ENCODE measurements at places on chromosomes 6 and 20.

GRCh38 chr6:117613920-117614560, 11.7 kb upstream of the GOPC start:
- DNase-seq = no peak

- no peak for DNase-seq
Observed at GRCh38 chr6:1586256-1586655, 23.5 kb upstream of the FOXC1 start.

GRCh38 chr20:33829636-33830035, 18.5 kb downstream of the CHMP4B start:
- no peak for DNase-seq

DNA sequence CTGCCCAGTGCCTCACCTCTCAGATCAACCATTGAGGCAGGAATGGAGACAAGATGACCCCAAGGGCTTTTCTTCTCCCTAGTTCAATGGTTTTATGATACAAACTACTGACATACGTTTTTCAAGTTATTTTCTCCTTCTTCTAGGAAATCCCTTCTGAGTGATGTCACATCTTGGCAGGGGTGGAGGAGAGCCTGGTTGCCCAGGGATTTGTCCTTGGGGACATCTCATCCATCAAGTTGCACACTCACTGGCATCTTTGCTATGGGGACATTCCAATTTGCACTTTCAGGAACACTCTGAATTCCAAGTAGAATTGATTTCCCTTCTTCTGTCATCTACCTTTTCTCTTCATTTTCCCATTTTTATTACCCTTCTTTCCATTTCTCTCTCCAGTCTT, 9.9 kb downstream of the ZFP57 start:
- no peak for DNase-seq

GRCh38 chr20:57350081-57350710, 859 bp upstream of the RAE1 start:
- DNase-seq = no peak

- DNase-seq = no peak
Observed at GRCh38 chr6:38391206-38391605, 248.5 kb downstream of the BTBD9 start.

DNA sequence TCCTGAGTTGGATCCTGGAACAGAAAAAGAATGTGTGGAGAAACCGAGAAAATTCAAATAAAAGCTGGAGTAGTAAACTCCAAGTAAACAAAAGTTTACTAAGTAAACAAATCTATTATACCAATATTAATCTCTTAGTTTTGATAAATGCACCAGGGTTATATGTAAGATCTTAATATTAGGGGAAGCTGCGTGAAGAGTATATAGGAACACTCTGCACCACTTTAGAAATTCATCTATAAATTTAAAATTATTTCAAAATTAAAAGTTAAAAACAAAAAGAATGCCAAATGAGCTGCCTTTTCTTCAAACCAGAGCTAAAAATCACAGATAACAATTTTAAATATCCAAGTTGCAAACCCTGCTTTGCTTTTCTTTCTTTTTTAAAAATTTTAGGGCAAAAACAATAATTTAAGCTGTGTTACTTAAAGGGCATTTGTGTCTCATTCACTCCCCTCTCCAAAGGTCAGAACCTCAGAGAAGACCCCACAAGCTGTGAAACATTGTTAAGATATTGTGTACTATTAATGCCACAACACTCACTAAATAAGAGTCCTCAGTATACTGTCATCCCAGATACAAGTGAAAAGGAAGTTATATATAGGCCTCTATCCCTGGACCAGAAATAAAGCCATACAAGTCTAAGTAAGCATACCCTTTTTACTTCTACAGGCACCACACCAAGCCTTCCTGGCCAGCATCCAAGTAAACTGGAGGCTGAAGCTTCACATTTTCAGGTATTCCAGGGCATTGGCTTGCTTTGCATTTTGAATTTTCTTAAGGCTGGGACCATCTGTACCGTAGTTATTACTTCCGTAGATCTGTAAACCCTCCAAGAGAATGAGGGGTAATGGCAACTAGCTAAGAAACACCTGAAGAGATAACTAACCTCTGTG, 7.0 kb downstream of the DNAAF9 start:
- DNase-seq = no peak

DNA sequence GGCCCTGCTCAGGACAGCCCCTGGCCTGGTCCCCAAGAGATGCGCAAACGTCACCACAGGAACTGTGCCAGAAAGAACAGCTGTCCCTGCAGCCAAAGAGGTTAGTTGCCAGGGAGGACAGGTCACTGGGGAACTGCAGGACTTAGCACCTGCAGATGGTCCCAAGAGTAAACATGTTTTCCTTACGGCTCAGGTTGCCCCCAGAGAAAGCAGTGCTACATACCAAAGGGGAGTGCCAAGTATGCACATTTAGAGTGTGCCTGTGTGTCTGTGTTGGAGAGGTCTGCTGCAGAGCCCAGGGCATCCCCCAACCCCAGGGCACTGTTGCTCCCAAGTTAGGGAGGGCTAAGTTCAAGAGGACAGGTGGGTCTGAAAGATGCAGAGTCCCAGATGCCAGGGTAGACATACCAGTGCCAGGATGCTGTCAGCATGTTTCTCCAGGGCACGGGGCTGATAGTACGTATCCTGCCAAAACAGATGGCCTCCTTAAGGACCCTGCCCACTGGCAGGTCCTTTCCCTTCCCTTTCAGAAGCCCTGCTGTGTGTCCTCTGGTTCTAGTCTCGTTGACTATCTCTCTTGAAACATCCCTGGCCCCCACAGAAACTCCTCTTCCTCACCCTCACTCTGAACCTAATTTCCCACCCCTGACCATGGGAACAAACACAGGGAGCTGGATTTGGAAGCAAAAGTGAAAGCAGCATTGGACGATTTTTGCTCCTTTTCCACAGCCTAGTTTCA, 1.3 kb downstream of the ABHD16A start:
- no peak for DNase-seq

DNA sequence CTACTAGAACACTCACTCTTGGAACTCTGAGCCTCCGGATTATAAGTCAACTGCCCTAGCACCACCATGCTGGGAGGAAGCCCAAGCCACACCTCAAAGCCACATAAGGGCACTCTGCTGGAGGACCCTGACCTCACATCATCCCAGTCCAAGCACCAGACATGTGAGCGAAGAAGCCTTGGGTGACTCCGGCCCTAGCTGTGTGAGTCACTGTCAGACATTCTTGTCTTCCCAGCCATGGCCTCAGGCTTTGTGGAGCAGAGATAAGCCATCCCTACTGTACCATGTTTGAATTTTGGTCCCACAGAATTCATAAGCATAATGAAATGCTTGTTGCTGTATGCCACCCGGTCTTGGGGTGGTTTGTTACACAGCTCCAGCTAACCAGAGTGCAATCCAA, 247.7 kb downstream of the SOD2 start:
- no peak for DNase-seq

GRCh38 chr6:69895396-69895795, 29.0 kb downstream of the COL19A1 start:
- DNase-seq = no peak

DNA sequence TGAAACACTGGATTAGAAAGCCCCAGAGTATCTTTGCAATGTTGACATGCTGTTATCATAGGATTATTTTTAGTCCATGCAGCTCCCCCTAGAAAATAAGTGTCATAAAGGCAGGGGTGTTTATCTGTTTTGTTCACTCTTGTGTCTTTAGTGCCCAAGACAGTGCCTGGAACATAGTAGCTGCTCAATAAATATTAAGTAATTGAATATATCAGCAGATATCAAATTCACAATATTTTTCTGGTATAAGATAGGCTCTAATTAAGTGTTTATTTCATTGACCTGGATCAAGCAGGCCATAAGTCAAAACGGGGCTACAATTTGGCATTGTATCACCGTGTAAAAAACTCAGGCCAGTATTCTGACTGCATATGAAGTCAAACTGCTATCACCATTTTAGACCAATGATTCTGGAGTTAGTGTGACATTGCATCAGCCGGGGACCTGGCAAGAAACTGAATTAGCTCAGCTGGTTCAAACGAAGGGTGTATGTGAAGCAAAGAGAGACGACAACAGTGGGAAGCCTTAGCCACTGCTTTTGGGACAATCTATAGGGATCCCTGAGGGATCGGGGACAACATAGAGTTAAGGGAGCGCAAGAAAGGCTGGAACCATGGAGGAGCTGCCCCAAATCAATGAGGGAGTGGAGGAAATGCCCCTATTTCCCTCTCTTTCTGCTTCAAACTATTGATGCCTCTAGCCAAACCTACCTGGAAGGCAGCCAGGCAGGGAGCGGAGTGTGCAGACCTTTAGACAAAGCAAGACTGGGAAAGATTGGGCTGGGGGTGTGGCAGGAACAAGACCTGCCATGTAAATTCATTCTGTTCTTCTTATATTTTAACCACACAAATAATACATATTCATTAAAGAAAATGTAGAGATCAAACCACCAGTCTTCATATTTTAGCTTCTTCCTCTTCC, 112.2 kb downstream of the PLEKHG1 start:
- no peak for DNase-seq

GRCh38 chr6:158487495-158487894, 72.4 kb upstream of the TMEM181 start:
- no peak for DNase-seq

- DNase-seq = no peak
Observed at GRCh38 chr6:27081931-27082330, 165.6 kb upstream of the PRSS16 start.

DNA sequence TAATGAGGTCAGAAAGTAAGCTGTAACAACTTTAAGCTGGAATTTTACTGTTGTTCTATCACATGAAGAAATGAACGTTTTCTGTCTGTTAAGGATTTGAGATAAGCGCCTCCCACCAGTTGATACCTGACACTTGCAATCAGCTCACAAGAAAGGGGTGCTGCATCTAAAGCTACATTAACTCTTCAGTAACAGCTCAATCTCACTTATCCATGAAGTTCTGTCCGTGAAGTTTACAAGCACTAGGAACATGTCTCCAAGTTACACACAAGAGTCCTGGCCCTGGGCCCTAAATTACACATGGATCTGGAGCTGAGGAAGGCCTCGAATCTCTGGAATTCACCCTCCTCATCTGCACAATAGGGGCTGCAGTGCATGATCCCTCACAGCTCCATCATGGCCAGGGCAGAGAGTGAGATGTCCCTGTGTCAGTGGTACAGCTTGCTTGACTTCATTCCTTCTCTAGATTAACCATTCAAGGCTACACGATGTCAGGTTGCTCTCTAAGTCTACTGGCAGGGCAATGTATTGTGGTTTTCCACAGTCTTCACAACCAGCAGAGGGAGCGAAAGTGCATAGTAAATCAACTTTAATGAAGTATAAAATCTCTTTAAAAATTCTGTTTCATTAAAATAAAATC, 182.4 kb upstream of the MCHR2 start:
- DNase-seq = no peak

DNA sequence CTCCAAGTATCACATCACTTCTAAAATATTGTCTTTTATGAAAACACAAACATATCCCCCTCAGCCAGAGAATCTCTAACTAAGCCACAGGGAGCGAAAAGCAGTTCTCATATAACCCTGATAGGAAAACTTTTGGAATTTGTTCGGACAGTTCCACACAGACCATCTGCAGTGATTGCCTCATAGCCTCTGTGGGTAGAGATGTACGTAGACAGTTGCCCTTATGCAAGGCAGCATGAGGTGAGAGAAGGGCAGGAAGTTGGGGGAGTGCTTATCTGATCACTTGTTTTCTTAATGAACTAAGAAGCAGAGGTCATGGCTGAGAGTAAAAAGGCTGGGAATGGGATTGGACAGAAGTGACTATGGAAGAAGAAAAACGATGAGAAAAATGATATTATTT, 39.6 kb downstream of the SLC23A2 start:
- DNase-seq = no peak

- no peak for DNase-seq
Observed at GRCh38 chr20:46004187-46004586, 4.5 kb upstream of the MMP9 start.

DNA sequence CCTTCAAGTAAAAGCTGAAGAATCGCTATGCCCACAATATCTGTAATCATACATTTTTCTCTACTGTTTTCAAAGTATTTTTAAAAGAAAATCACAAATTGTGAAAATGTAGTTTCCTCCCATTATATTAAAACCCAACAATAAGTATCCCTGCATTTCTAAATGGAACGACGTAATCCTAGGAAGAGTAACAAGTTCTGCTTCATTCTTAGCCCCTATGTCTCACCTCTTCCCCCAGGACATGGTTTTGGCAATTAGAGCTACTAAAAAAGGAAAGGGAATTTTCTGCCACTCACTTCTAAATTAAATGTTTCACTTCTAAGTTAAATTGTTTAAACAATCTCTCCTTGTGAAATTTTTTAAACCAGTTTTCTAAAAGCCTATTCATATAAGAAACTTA, 47.4 kb downstream of the TBPL1 start:
- DNase-seq = no peak

GRCh38 chr6:18444111-18444510, 57.0 kb downstream of the RNF144B start:
- no peak for DNase-seq

DNA sequence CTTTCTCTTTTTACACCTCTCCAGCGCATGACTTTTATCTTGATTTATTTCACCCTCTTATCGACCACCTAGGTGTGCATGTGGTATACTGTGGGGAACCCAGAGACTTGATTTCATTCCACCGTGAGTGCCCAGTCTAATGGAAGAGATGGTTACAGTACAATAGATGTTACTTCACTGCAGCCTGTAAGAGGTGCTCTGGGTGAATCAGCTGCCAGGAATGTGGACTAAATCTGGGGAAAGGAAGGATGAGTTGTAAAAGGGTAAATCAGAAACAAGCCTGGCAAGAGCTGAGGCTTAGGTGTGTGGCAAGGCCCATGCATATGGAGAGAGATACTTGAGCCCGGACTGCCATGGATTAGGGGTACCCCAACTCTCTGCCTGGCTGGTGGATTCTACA, 7.4 kb downstream of the STK35 start:
- DNase-seq = no peak

GRCh38 chr6:49118478-49118877, 344.6 kb downstream of the MMUT start:
- DNase-seq = no peak

DNA sequence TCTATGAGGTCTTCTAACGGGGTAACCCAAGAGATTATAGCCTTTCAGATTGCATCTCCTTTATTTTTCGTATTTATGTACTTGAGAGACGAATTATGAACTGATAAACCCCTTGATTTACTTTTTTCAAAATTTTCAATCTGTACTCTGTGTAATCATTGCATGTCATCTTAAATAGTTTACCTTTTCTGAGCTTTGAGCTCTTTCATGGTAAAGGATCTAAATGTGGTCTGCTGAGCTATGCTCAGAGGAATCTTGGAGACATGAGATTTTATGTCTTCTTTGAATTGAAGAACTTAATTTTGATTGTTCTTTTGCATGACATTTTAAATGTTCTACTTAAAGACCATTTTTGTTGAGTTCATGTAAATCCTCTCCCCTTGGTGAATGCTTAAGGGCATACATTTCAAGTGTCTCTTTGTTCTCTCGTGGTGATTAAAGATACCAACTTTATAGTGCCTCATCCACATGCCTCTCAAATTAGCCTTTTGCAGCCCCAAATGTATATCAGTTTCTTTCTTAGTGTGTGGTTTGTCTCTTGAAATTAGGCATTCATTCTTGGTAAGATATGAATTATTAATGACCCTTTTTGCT, 116.3 kb upstream of the SCGN start:
- DNase-seq = no peak

Measured in activated naive CD4-positive, alpha-beta T cell treated with anti-CD3 and anti-CD28 coated beads, Interleukin-2, amount 50 U/mL, for 16 hours (primary cell).